ENCODE measurements at places on chromosomes 16 and 17. TPM values are rescaled to one million over a fixed set of nuclear protein-coding genes. Genes with fewer than 3 reads are reported as not detected.

SP2 gene
- 27.6 TPM for total RNA-seq

PRM3 gene
- total RNA-seq, result not detected

GAS7 gene
- total RNA-seq, result 0.72 TPM

- no peak overlapping the region for H3K4me3 ChIP-seq
- no peaks in the 10 kb centered on the region for H3K4me1 ChIP-seq
- DNase-seq, result no peak
- peaks cover 2% of the 10 kb centered on the region for H3K36me3 ChIP-seq
- H3K27ac ChIP-seq, result no peak overlapping the region
- H3K27me3 ChIP-seq, result no peaks in the 10 kb centered on the region
Measured at GRCh38 chr17:67902511-67903231, 77.4 kb downstream of the BPTF start.

Data from activated T-cell treated with anti-CD3 and anti-CD28 coated beads, Interleukin-2, amount 50 U/mL, for 72 hours (primary cell).